CD14-positive monocyte (primary cell): ENCODE measurements at places on chromosomes 3 and 15.

DNA sequence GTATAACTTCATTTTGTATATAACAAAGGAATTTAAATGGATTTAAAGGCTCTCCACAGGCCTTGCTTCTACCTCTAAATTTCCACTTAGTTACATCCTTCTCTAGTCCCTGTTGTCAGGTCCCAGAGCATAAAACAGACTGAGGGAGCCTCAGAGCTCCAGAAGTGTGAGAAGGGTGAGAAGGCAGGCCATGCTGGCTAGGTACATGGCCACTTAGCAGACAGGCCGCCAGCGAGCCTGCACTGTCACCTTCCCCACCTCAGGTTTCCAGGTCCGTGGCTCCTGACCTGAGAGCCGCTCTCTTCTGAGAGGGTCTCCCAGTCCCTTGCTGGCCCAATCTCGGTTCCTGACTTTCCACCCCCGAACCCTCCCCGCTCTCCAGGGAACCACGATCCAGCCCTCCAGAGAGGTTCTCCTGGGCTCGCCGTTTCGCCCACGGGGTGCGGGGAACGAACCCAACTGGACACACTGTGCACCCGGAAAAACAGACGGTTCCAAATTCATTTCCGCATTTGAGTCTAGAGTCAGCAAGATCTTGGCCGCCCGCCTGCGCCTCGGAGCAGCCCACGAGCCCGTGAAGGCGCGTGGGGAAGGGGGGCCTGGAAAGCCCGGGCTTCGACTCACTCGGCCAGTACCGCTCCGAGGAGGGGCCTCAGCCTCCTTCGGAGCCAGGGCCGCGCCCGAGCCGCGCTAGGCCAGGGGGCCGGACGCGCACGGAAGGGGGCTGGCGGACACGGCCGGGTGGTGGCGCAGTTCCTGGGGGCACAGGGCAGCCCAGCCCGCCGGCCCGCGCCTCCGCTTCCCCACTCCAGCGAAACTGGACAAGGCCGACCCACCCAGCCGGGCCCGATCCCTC is 16.7 kb upstream of the SOX2 start:
- no peak for DNase-seq

- DNase-seq = no peak
Measured at GRCh38 chr3:136152176-136152843, 43.8 kb downstream of the MSL2 start.

GRCh38 chr15:77418966-77419835 is 703 bp downstream of the PEAK1 start:
- peak; percentile 10 for DNase-seq

GRCh38 chr3:196024968-196025367 is 56.9 kb downstream of the TFRC start:
- no peak for DNase-seq

DNA sequence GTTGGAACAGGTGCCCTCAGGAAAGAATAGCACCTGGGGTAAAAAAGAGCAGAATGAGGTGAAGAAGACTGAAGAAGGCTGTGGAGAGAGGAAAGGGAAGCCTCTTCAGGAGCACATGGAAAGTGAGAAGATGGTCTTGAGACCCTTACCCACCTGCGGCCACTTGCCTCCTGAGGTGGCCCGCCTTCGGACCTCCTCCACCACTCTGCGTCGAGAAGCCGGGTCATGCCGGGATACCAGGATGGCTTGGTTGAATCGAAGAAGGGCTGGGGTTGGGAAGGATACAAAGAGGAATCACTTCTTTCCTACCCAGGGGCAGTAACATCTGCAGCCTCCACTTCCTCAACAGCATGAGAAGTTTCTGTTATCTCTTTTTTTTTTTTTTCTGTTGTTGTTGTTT is 3.0 kb downstream of the LPCAT4 start:
- no peak for DNase-seq
